ENCODE measurements at places on chromosomes 6 and 20. TPM values are rescaled to one million over a fixed set of nuclear protein-coding genes. Genes with fewer than 3 reads are reported as not detected.

GRCh38 chr6:34544776-34545471, 11.2 kb downstream of the SPDEF start:
- H3K27ac ChIP-seq = no peak overlapping the region
- DNase-seq = no peak
- no peaks in the 10 kb centered on the region for H3K36me3 ChIP-seq
- peaks cover 5% of the 10 kb centered on the region for H3K4me1 ChIP-seq

The SLC32A1 gene
- total RNA-seq = not detected

- peaks cover 11% of the 10 kb centered on the region for H3K4me1 ChIP-seq
- DNase-seq = peak; percentile 50
- H3K4me3 ChIP-seq = peak overlapping the region; percentile 62
- H3K27me3 ChIP-seq = no peaks in the 10 kb centered on the region
- H3K27ac ChIP-seq = peak overlapping the region; percentile 98
Measured at GRCh38 chr6:24720131-24720603, 1.2 kb upstream of the C6orf62 start.

DNA sequence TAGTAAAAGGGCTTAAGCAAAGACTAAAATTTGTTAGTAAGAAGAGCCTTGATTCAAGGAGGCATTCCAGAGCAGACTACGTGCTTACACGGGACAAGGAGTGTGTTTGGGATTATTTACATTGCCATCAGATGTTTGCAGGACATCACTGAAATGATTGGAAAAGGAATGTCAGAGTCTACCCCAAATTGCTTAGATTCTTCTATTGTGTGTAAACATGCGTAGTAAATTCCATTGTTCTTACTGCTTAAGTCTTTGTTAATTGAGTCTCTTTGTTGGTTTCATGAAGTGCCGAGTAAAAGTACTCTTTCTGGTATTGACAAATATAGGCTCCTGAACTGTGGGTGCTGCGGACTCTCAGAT, 60.5 kb downstream of the CD83 start:
- H3K4me1 ChIP-seq = no peaks in the 10 kb centered on the region
- DNase-seq = no peak
- H3K4me3 ChIP-seq = no peak overlapping the region
- no peak overlapping the region for H3K27ac ChIP-seq

The GTSF1L gene
- total RNA-seq = not detected

GRCh38 chr6:163659803-163660202, 245.3 kb downstream of the QKI start:
- H3K27me3 ChIP-seq = no peaks in the 10 kb centered on the region
- DNase-seq = no peak
- H3K36me3 ChIP-seq = no peaks in the 10 kb centered on the region
- no peaks in the 10 kb centered on the region for H3K4me1 ChIP-seq
- H3K27ac ChIP-seq = no peak overlapping the region

The NNAT gene
- total RNA-seq = not detected
